Esophagus muscularis mucosa (tissue), 4 donors: ENCODE measurements at places on chromosomes 2 and 18. TPM values are rescaled to one million over a fixed set of nuclear protein-coding genes. Genes with fewer than 3 reads are reported as not detected.

- DNase-seq: no peak
These were observed 82.7 kb downstream of the MREG start for GRCh38 chr2:215930505-215931253.

DNA sequence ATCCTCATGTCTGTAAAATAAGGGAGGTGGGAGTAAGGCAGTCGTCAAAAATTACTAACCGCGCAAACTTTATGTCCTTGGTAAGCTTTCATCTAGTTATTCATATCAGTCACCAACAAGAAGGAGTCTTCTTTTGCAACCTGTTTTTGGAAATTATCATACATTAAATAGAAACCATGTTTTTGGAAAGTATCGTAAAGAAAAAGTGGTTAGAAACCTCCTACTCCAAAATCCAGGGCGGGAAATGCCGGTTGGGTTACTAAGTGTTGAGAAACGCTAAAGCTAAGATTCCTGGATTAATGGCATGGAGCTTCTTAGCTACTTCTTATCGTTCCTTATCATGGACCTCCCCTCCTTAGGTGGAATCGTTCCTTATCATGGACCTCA is 778 bp downstream of the BBS5 start:
- no peak for DNase-seq

DNA sequence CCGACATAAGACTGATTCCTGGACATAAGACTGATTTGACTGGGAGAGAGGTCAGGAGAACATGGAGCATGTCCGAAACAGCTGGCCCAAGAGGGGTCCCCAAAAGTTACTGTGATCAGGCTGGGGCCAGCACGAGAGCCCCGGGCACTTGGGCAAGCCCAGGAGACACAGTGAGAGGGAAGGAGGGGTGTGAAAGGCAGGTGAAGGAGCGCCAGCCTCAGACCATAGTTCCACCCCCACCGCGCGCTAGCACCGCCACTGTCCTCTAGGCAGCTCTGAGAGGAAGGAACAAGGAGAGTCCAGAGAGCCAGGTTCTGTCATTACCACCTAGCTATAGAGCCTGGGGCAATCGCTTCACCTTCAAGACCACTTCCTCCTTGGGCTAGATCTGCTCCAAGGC is 78.2 kb upstream of the DAPL1 start:
- peak; percentile 72 for DNase-seq

DNA sequence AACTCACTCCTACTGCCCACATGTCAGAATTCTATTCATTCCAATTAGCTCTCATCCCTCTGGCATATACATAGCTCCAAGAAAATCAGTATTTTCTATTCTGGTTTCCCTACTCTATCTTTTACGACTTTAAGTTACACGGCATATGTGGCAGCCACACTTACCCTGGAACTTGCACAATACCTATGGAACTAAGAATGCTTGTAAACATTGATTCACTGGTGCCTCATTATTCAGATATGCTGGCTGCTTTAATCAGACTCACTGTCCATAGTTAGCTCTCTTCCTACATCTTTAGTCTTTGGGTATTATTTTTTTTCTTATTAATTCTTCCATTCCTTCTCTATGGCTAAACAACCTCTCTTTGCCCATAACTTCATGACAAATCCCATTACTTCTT is 1519.9 kb upstream of the ACVR2A start:
- no peak for DNase-seq

DNA sequence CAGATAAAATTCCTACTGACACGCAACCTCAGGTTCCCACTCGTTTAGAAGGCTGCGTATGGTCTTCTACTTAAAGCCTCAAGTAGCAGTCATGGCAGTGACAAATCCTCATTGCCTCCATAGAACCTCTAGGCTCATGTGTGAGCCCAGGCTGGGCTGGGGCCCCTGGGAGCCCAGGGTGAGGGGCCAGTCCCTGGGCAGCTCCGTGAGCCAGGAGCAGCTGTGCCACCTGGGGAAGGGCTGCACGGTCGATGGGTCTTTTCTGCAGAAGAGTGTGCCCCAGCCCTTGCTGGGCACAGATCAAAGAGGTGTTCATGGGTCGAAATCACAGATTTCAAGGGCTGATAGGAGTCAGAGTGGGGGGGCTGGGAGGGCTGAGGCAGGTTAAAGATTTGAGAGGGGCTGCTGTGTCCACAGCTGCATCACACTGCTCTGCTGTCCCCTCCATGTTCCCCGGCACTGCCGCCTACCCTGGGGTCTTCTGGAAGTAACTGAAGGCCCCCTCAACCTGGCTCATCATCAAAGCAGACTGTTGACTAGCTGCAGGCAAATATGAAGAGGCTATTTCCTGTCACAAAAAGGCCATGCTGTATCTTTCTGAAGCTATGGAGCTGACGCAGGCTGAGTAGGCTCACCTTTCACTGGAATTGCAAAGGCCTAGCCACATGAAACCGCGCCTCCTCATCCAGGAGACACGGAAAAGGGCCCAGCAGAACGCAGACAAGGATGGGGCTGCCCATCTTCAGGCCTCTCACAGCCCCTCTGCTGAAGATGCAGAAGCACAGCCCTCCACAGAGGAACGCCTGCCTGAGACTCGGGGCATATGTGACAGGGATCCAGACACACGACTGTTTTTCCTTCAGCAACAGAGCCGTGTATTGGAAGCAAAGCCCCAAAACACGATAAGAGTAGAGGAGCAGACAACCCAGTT is 35.7 kb upstream of the ALPP start:
- DNase-seq: no peak

GRCh38 chr18:29164993-29165599 is 988.2 kb upstream of the CDH2 start:
- DNase-seq: no peak

DNA sequence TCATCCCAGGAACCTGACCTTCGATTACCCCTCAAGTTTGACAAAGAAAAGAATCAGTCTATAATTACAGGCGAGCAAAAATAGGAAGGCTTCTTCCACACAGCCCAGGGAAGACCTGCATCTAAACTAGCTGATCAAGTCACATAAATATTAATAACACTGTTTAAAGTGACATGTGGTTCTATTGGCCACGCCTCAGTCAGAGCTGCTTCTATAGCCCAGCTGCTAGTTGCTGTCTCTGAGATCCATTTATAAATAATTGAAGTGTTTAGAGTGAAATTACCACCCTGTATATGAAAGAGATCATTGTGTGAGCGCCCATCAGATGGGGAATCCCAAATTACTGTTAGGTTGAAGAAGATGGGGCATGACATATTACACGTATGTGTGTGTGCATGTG is 426.0 kb downstream of the CDH2 start:
- no peak for DNase-seq

DNA sequence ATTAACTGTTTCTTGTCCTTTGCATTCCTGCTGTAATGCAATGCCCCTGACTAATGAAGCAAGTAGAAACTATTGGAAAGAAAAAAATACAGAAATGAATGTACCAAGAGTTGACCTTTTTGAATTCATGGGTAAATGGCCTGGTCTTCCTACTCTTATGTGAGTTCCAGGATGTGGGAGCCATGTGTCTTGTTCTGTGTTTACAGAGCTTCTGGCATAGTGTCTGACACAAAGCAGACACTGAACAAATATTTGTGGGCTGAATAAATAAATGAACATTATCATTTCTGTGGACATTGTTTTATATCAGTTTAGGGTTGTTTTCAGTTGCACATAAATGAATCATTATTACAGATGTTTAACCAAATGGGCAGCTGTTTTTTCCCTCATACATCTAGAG is 155.5 kb downstream of the CD8B2 start:
- no peak for DNase-seq

DNA sequence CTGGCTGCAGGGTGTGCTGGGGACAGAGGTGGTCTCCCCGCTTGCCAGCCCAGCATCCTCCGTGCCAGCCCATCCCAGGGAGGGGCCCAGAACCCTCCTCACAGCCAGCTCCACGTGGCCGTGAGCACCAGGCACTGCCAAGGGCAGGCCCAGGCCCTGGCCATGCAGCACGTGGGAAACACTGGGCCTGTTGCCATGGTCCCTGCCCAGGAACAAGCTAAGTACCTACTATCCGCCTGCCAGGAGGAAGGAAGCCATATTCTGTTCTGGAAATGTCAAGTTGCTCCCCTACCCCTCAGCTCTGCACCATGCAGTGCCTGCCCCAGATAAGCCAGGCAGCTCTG is 250.6 kb downstream of the CYP26B1 start:
- DNase-seq: peak; percentile 57

DNA sequence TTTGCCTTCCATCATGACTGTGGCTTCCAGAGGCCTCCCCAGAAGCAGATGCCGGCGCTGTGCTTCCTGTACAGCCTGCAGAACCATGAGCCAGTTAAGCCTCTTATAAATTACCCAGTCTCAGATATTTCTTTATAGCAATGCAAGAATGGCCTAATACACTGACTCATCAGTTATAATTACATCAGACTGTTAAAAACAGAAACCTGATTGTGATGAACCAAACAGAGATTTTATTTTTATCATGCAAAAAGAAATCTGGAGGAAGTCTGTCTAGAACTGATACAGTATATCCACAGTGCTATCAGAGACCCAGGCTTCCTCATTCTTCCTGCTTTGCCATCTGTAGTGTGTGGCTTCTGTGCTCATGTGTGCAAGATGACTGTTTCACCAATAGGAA is 93.4 kb upstream of the MEX3C start:
- no peak for DNase-seq

DNA sequence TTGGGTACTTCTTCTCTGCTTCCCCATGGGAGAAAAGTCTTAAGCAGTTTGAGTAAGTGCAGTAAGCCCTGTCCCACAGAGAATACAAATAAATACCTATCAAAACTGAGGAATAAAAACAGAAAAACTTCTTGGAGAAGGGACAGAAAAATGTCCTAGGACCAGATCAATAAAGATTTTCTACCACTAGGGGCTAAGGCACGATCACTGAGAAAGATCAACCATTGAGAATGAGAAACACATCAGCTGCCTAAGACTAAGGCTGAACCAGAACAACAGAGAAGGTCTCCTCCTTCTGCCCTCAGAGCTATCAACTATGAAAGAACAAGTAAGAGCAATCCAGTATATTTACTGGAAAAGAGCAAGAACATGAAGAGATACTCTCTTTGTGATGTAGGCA is 763.6 kb upstream of the LRRTM1 start:
- no peak for DNase-seq

DNA sequence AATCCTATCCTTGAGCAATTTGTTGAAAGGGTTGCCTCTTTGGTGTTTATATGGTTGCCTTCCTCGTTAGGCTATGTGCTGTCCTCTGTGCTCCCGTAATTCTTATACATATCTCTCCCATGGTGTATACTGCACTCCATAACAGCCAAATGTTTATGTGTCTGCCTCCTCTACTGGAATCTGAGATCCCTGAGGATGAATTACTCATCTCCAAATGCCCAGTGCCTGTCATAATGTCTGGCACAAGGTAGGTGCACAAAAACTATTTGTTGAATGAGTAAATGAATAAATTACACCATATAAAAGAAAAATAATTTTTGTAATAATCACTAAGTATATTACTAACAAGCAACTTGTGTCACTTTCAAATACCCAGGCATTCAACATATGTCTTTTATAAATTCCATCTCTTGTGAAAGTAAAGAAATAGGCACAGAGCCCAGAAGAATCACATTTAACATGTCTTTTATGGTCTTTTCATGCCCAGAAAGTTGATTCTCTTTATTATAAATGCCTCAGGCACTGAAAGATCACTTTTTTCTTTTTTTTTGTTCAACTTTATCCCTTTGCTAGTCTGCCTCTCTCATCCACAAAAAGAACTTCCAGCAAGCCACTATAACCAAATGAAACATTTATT is 164.9 kb downstream of the CCDC148 start:
- DNase-seq: no peak

DNA sequence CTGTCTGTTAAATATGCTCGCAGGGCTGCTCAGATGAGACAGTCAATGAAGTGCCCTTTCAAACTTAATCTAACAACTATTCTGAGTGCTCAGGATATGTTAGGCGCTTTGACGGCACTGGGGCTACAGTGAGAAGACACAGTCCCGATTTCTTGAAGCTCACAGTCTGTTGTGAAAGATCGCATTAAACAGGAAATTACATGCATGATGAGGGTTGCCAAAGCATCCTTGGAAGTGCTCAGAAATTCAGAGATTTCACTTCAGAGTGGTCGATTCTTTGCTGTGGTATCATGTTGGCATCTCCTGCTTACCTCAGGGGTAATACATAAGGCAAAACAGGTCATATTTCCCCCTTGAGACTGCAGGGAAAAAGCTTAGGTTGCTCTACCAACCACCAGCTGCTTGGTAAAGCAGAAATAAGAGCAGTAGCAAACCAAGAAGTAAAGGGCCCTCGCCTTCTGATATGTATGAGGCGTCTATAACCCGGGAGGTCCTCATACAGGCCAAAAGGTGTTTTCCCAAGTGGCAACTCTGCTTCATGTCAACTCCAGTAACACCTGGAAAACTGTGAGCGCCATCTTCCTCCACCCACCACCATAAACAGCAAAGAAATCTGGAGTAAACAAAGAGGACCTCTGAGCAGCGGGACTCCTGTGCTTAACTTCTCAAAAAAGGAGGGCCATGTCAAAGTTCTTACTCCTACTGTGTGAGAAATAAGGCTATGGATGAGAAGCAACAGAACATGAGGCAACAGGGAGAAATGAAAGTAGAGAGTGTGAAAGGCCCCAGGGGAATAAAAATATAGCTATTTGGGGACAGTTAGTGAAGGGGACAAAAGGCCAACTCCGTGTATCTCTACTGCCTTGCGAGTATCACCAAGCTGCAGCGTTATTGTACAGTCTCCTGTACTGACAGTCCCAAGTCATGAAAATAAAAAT is 79.3 kb downstream of the CLHC1 start:
- DNase-seq: no peak

DNA sequence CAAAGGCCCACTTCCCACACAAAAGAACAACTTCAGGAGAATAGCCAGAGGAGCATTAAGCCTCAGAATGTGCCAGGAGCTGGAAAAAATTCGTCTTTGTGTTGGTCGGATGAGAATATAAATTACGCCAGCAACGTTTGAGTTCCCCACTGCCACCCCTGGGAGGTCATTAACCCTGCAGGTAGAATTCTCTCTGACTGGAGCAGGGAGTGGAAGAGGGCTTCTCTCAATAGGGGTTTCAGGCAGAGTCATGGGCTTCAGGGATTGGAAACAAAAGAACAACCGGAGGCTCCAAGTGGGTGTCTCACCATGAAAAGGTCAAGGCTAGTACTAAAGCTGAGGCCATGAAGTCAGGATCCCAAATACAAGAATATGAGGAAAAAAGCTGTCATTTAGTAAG is 69.0 kb upstream of the DDX18 start:
- no peak for DNase-seq

GRCh38 chr2:58896638-58897037 is 655.5 kb upstream of the FANCL start:
- no peak for DNase-seq

DNA sequence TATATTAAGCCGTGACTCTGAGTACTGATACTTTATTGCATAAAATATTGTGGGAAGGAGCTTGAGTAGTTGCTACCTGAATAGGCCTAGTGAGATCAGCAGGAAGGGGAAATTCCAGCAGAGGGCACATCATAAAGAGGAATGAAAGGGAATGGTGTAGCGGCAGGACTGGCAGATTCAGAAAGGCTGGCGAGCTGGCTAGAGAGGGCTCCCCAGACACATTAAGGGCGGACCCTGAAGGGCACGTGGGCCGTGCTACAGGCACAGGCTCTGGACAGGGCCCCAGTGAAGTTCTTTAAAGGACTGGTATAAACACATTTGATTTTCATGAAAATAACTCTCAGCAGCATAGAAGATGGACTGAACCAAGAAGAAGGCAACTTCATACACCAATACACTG is 43.0 kb downstream of the PTPN2 start:
- no peak for DNase-seq

Gene PDCD1
- 0.11 TPM for total RNA-seq

Gene SEMA4C
- total RNA-seq: 74.4 TPM

Gene INPP5D
- 11.6 TPM for total RNA-seq

Gene ESPNL
- total RNA-seq: 1.3 TPM

Gene DPP4
- 2.7 TPM for total RNA-seq

Gene CCDC74A
- total RNA-seq: 4.2 TPM

Gene TMEM200C
- 0.92 TPM for total RNA-seq

Gene TRIM43
- not detected for total RNA-seq
